ENCODE measurements at places on chromosomes 1 and 21.
A peak's percentile ranks its signal among the peaks of the same experiment; 100 is the strongest.

- DNase-seq: no peak
Measured at GRCh38 chr1:205587581-205587980, 44.2 kb downstream of the ELK4 start.

DNA sequence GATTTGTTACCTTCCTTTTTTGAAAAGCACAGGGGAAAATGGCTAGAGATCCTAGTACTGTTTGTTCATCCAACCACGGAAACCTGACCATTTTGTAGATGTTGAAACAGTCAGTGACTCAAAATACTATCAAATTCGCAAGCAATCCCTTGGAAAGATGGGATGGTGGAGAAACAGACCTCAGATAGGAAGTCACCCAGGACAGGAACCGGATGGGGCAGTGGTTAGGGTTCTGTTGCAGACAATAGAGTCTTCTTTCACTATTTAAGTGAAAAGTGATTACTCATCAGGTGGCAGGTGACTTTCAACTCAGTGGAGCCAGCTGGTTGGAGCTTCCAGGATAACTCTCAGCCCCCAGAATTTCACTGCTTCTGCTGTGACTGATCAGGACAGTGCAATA is 17.0 kb downstream of the LHX4 start:
- no peak for DNase-seq

GRCh38 chr1:38990386-38990737 is 714 bp upstream of the AKIRIN1 start:
- DNase-seq: no peak

DNA sequence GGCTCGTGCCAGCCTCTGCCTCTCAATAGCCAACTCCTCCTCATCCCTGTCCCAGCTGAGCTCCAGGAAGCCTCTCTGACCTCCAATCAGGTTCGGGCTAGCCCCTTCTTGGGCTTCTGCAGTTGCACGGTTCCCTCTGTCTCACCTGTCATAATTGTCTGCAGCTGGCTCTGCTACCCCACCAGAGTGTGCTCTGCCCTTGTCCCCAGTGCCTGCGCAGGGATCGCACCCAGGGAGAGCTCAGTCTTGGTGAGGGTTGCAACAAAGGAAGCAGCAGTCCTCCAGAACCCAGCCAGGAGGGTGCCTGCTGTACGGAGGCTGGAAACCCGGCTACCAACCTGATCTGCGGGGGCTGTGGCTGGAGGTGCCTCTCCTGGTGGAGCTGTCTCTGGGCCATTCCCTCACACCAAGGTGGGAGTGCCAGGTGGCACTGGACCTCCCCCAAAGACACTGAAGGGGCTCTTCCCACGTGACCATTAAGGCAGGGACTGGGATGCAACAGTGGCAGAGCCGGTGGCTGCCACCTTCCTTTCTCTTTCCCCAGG is 63.5 kb upstream of the DMRTB1 start:
- no peak for DNase-seq

DNA sequence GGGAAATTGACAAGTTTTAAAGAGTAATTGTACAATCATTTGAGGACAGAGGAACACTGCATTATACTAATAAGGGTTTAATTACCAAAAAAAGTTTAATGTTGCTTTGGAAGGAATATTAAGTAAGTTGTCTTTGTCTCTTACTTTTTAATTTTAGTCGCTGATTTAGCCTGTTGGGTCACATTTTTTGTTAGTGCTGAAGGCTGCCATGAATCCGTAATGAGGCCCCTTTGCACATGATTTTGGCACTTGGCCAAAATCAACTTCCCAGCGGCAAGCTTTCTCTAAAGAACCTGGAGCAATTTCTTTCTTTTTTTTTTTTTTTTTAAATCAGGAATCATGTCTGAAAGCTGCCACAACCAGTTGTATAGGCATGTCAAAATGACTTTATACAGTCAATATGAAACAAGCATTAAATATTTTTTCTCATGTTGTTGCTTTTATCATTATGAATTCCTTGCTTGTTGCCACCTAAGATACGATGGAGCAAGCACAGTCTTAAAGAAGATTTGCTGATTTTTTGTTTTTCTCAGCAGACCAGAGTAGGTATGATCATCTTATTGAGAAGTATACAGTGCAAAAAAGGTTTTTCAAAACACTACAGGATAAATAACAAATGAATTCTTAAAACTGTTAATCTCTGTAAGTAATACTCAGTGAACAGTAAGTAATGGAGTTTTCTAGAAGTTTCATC is 690.4 kb downstream of the USP25 start:
- DNase-seq: peak; percentile 70

DNA sequence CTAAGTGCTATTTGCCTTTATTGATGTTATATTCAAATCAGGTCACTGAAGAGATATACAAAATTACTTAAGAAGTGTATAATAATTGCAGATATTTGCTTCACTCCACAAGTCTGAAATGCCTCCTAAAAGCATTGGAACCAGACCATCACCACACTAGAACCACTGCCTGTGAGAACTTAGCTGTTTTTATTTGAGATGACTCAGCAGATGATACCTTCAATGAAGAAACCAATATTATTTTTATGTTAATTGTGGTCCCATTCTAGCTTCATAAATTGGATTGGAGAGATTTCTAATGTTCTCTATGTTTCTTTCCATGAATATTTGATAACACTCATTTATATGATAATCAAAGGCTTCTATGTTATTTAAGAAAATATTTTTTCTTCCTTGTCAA is 740.6 kb downstream of the KCNT2 start:
- DNase-seq: no peak

GRCh38 chr1:218496561-218496960 is 151.4 kb downstream of the TGFB2 start:
- DNase-seq: peak; percentile 100

GRCh38 chr1:218967836-218968235 is 205.8 kb upstream of the LYPLAL1 start:
- peak; percentile 85 for DNase-seq

Measured in A172 (cell line).